ENCODE measurements at places on chromosomes 12 and 14. TPM values are rescaled to one million over a fixed set of nuclear protein-coding genes. Genes with fewer than 3 reads are reported as not detected.

Gene GLT8D2
- total RNA-seq: 0.26 TPM

Gene SPX
- total RNA-seq: 310 TPM

Gene INHBC
- total RNA-seq: not detected

Gene KRT83
- total RNA-seq: 1.4 TPM

Gene ABHD12B
- total RNA-seq: not detected

Gene FGD4
- 4.2 TPM for total RNA-seq

Gene ASCL1
- not detected for total RNA-seq

Gene IQSEC3
- total RNA-seq: not detected

GRCh38 chr14:75702616-75703261, 41.7 kb downstream of the TTLL5 start:
- no peak for DNase-seq

- no peak for DNase-seq
Measured at GRCh38 chr14:61174441-61174891, 106.7 kb downstream of the TMEM30B start.

GRCh38 chr12:84124211-84124610, 788.4 kb downstream of the SLC6A15 start:
- DNase-seq: no peak

DNA sequence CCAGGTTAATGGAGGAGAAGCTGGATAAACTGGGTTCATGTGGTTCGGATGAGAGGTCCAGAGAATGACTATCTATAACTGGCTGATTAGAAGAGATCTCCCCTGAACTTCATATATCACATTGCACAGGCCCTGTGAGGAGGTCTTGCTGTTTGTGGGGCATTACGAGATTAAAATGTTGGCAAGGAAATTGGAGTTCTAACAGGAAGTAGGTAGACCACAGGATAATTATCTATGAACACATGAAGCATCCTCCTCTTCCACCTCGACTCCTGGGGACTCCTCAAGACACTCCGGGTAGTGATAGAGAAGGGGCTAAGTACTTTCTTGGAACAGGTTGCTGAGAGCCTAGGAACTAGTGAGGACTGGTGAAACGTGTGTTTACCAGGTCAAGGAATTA, 418.8 kb downstream of the KCNH5 start:
- DNase-seq: no peak

- no peak for DNase-seq
Measured at GRCh38 chr14:35879151-35879648, 53.1 kb downstream of the BRMS1L start.

DNA sequence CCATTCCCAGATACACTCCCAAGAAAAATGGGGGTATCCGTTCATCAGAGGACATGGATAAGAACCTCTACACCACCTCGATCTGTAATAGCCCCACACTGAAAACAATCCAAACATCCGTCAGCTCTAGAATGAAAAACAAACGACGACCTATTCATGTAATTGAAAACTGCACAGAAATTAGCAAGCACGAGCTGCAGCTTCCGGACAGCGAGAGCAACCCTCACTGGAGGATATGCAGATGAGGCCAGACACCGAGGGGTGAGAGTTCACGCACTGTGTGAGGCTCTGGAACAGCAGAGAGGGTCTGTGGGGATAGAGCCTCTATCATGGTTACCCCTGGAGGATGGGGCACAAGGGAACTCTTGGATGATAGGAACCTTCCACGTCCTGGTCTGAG, 143.9 kb upstream of the NCOR2 start:
- no peak for DNase-seq

GRCh38 chr12:42504049-42504448, 85.5 kb downstream of the PRICKLE1 start:
- DNase-seq: no peak

DNA sequence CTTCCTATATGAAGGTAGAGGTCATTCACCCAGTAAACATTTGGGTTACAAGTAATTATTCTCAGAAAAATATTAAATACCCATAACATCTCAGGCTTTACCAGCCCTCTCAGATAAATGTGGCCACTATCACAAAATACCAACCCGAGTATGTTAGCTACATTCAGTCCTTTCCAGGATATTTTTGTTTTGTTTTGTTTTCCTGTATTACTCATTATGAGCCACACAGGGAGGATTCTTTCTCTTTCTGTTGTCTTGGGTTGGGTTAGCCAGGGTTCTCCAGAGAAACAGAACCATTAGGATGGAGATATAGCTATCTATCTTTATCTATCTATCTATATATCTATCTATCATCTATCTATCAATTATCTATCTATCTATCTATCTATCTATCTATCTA, 947.6 kb upstream of the MDGA2 start:
- DNase-seq: no peak

- DNase-seq: no peak
Measured at GRCh38 chr14:40119765-40120164, 687.5 kb upstream of the FBXO33 start.

DNA sequence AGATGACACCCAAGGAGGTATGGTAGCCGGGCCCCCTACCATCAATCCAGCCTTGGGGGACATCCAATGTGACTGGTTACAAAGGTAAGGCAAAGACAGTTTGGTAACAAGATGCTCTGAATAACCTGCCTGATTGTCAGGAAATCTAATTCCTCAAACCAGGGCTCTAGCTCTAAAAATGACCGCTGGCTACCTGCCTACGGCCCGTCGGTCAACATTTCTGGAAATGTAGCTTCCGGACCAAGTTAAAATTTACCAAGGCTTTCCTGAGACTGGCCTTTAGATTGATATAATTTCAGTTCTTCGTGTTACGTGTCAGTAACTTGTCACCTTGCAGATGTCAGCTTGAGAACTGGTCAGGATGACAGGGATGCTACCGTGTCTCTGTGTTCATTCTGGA, 34.2 kb upstream of the FOXN3 start:
- no peak for DNase-seq

GRCh38 chr14:61254808-61255526, 26.2 kb downstream of the TMEM30B start:
- no peak for DNase-seq

- no peak for DNase-seq
Measured at GRCh38 chr12:106234449-106234848, 13.4 kb downstream of the CKAP4 start.

DNA sequence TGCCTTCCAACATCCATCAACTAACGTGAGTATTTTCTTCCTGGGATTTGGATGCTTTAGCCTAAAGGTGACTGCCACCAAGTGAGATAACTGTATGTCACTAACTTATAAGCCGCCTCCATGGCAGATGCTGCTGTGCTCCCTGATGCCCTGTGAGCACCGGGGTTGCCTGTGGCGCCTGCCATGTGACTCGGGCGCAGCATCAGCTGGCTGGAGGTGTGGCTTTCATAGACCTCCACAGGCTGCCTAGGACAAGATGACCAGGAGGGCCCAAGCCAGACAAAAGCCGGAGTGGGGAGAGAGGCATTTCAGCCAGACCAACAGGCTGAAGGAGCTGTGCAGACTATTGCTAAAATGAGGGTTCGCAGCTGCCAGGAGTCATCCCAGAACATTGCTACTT, 55.7 kb downstream of the ANAPC7 start:
- DNase-seq: no peak

DNA sequence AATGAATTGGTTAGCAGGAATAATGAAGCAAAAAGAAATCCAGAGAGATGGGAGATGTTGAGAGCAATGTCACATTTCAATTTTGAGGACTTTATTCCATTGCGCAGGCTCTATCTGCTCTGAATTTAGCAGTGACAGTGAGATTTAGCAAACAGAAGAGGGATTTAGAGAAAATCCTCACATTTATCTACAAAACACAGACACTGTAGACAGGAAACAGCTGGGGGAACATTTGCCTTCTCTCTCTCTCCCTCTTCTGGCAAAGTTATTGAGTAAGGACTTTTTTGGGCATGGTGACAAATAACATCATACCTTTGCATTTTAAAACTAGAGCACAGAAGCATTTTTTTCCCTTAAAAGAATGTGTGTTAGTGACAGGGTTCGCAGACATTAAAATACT, at the start of gene IGF1:
Gene IGF1, minus strand, starts transcription at position 158 of the 400 bp plus-strand sequence. CDS start 182 bp downstream, outside the sequence.
- DNase-seq: no peak

GRCh38 chr14:75711105-75711795, 50.2 kb downstream of the TTLL5 start:
- peak; percentile 42 for DNase-seq

GRCh38 chr14:33810308-33810707, 140.6 kb downstream of the EGLN3 start:
- no peak for DNase-seq

DNA sequence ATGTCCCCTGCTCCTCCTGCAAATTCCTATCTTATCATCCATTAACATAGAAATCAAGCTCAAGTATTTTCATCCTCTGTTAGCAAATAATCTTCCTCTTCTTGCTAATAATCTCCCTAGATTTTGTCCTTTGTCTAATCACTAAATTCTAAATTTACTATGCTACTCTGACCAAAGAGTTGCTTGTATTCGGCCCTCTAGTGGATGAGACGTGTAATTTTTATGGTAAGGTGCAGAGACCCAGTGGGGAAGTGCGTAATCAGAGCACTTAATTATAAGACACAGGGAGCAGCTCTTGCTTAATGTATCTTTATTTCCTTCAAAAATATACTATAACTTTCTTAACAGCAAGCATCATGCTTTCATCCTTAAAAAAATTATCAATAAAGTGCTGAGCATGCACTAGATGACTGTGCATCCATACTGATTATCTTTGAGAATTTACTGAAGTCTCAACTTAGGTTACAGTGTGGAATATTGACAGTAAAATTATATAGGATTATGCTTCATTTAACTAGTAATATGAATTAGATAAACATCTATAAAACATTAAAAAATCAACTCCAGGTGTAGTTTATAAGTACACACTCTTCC, 212.6 kb downstream of the SLC16A7 start:
- peak; percentile 38 for DNase-seq

- DNase-seq: no peak
Measured at GRCh38 chr12:70469221-70469820, 103.2 kb downstream of the KCNMB4 start.

GRCh38 chr12:108839018-108839889, 18.1 kb downstream of the SSH1 start:
- no peak for DNase-seq

DNA sequence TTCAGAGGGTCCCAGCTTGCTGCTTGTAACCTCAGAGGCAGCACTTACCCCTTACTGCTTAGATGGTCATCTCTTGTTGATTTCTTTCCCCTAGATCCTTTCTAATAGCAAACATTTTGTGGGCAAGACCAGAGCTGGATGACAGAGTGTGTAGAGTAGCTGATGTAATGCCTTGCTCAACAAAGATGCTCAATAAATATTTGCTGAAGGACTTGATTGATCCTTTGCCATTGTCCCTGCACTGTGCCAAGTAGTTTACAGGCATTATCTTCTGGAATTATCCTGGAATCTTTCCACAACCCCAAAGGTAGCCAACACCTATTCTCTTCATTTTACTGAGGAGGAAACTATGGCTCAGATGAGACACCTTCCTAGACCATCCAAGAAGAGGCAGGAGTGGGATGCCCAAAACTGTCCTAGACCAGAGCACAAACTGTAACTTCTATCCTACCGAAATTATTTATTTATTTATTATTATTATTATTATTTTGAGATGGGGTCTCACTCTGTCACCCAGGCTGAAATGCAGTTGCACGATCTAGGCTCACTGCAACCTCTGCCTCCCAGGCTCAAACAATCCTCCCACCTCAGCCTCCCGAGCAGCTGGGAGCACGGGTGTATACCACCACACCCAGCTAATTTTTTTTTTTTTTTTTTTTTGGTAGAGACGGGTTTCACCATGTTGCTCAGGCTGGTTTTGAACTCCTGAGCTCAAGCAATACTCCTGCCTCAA, 1.4 kb downstream of the MMAB start:
- no peak for DNase-seq

DNA sequence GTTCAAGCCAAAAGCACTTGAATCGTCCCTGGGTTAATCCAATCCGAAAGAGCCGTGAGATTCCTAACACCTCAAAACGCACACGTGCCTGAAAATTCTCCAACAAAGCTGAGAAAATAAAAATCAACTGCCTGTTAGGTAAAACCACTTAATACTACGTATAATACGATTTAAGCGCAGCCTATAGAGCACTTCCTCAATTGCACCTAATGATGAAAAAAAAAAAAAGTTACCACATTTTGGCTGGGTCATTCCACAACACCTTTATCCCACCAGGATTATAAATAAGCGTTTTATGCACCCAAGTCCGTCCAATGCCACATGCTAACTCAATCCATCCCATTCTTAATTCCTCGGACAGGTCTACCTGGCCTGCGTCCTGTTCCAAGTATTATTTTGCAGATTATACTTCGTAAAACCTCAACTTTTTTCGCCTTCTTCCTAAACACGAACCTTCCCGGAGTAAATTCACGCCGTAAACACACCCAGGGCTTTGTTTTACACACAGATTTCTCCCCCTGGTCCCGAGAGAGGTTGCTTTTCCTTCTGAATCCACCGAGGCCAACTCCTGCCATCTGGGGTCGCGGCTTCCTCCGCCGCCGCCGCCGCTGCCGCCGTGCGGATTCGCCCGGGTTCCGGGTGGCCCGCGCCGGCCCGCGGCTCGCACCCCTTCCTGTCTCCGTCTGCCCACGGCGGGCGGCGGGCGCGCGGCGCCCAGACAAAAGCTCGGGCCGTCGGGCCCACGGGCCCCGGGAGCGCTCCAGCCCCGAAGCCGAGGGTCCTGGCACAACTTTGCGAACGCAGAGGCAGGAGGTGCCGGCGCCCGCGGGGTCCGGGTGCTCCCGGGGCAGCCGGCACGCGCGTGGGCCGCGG, 66.2 kb downstream of the RNF34 start:
- DNase-seq: no peak

- DNase-seq: no peak
Measured at GRCh38 chr12:96383991-96384390, 16.2 kb downstream of the CDK17 start.

DNA sequence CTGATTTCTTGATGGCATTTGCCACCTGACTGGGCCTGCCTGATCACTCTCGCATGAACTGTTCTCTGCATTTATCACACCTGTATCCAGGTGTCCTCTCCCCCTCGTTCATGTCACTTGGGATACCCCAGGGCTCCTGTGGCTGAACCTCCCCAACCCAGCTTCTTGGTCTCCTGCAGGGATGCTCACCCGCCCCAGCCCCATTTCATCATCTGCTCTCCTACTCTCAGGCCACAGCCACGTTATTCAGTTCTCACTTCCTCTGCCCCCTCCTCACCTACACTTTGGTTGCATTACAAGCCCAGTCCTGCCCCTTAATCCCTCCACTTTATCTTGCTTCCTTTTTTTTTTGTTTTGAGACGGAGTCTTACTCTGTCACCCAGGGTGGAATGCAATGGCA, 35.5 kb downstream of the TMBIM6 start:
- no peak for DNase-seq

DNA sequence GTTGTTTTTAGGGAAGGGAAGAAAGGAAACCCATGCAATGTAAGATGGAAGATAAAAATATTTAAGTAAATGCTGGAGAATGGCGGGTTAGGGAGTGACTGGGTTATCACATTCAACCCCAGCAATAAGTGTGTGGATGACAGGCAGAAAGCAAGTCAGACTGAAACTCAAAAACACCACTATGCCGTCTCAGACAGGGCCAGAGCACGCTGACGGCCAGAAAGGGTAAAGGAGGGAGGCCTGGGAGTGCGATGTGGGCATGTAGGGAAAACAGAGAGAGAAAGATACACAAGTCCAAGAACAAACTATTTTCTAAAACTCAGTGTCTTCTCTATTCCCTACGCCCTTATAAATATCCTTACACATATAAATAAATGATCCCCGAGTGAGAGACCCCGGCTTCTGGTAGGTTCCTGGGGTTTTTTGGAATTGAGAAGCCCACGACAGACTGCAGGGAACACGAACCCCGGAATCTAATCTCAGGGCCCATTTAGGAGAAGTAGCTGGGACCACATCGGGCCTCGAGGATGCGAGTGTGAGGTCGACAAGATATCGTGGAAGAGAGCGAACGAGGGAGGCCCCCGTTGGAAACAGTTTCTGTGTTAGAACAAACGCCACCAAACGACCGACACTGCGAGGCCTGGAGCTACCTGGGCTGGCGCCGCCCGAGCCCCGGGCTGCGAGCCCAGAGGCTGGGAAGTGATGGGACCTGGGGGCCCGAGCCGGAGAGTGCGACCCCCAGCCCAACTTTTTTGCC, 735 bp upstream of the OTX2 start:
- DNase-seq: no peak

All from NCI-H460 (cell line).